Fibroblast of lung (primary cell): ENCODE measurements at places on chromosomes 4 and X.

DNA sequence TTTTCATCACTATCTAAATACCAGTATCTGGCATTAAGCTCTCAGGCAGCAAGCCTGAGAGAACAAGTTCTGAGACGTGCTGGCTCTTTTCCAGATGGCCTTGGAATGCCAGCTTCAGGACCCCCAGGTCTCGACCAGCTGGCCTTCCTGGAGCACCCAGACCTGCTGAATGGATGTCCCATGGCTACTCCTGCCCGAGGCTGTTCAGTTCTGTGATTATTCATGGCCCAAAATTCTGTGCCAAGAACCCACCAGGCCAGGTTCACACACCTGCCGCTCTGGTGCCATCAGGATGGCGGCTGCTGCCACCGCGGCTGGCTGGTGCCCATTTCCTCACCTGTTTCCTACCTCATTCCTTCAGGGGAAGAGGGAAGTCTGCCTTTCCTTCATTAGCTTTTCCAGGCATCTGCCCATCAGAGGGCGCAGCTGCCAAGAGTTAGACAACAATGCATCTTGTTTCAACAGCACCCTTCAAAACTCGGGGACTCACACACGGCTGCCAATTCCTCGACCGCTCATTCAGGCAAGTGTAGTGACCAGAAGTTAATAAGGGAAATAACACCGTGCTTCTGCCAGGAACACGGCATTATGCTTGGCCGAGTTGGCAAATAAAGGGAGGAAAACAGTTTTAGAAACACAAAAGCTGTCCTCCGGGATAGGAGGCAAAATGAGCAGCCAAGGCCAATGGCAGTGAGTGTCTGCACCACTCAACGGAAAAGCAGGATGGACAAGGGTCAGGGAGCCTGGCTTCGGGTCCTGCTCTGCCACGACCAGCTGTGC, 173.8 kb downstream of the NSUN7 start:
- no peaks in the 10 kb centered on the region for H3K4me1 ChIP-seq
- H3K4me3 ChIP-seq = no peak overlapping the region
- H3K36me3 ChIP-seq = no peaks in the 10 kb centered on the region
- DNase-seq = no peak
- no peaks in the 10 kb centered on the region for H3K27me3 ChIP-seq

DNA sequence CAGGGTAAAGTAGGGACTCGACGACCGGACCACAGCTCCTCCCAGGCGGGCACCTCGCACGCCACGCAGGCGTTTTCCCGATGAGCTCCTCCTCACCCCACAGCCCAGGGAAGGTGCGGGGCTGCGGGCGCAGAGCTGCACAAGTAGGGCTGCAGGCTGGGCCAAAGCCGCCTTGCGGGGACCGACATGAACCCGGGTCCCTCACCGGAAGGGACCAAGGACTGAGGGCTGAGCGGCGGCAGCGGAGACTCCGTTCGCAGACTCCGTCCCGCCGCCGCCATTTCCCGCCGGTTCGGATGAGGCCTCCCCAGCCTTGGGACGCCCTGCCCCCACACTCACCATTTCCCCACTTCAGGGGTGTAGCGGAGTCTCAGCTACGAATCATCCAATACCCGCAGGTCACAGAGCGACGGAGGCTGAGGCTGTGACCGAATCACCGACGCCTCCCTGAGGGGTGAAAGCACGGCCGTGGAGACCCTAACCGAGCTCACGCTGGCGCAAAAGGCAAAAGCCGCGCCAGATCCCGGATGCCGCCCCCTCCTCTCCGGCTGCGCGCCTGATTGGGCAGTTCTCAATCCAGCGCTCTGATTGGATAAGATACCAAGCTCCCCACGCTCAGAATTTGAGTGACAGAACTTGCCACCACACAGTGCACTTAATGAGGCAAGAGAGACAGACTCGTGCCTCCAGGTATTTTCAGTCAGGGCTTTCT, at the start of gene ZNF732:
Gene ZNF732 (minus strand): TSS at position 506 of the 712 bp plus-strand sequence. CDS start 164 bp downstream, at position 342.
- peak within 1 kb of the TSS; percentile 50 for H3K4me3 ChIP-seq
- no peaks in the 10 kb centered on the region for H3K36me3 ChIP-seq
- H3K27me3 ChIP-seq = no peaks in the 10 kb centered on the region

DNA sequence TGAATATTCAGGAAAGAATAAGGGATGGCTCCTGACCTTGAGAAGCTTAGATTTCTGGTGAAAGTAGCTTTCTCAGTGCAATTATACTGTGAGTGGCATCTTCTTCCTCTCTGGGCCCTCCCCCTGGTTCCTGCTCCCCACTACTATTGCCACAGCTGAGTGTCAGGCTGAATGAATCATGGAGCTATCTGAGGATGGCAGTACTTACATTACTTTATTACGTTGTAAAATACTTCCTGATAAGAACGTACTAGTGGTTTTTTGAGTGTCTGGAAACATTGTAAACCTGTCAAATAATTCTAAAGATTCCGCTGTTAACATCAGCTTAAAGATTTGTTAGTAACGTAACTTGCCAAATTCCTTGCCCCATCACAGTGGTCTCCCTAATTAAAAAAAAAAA, 36.2 kb downstream of the ARHGAP10 start:
- H3K27me3 ChIP-seq = no peaks in the 10 kb centered on the region
- H3K27ac ChIP-seq = no peak overlapping the region
- peaks cover 13% of the 10 kb centered on the region for H3K4me1 ChIP-seq

DNA sequence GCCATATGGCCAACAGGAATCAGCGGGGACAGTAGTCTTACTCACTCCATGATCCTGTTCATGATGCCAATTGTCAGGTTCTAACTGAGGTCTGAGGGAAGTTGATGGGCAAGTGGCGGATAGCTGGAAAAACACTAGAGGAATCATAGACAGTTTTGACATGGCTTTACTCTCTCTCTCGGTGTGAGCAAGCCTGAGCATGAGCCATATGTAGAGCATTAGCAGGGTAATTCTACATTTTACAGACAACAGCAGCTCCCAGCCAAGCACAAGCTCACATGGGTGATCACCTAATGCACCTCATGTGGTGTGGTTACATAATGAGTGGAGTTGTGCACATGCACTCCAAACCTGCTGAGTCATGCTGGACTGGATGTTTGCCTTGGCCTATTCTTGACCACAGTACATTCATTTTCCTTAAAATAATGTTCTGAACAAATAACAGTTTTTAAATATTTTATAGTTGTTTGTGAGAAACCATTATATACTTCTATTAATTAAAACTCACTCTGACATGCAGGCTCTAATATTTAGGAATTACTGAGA, 429.2 kb downstream of the GPAT3 start:
- no peaks in the 10 kb centered on the region for H3K4me1 ChIP-seq
- H3K27ac ChIP-seq = no peak overlapping the region
- no peak overlapping the region for H3K4me3 ChIP-seq
- H3K36me3 ChIP-seq = no peaks in the 10 kb centered on the region
- no peak for DNase-seq
- no peaks in the 10 kb centered on the region for H3K27me3 ChIP-seq

DNA sequence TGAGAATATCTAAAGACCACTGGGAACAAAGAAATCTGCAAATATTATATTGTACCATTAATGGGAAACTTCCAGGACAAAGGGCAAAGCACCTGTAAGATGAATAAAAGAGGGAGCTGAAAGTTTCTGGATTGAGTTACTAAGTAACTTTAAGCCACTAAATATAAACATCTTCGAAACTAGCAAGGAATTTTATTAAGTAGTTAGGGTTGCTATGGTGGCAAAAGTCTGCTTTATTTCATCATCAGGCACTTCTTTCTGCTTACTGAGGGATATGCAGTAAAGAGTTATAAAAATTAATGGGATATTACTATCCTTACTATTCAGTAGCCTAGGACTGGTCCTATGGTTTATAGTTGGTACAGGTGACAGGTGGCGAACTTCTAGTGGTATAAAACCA, 33.0 kb downstream of the SMARCA1 start:
- H3K4me1 ChIP-seq = peaks cover 4% of the 10 kb centered on the region
- no peaks in the 10 kb centered on the region for H3K36me3 ChIP-seq
- no peak for DNase-seq
- no peak overlapping the region for H3K27ac ChIP-seq

DNA sequence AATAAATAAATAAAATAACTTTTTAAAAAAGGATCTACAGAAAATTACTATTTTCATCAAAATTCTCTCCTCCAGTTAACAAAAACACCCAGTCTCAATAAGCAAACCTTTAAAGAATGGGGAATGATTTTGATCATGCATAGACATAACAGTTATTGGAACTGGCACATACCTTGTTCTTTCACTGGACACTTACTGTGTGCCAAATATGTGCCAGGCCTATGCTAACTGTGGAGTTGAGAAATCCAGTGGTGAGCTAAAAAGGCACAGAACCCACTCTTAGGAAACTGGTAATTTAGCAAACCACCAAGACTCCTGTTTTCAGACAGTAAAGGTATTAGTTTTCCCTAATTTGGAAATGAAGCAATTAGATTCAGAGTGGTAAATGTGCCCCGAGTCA, 39.1 kb downstream of the CLOCK start:
- no peaks in the 10 kb centered on the region for H3K4me1 ChIP-seq
- H3K27ac ChIP-seq = no peak overlapping the region
- peaks cover 1% of the 10 kb centered on the region for H3K36me3 ChIP-seq
- no peak for DNase-seq
- H3K27me3 ChIP-seq = no peaks in the 10 kb centered on the region

DNA sequence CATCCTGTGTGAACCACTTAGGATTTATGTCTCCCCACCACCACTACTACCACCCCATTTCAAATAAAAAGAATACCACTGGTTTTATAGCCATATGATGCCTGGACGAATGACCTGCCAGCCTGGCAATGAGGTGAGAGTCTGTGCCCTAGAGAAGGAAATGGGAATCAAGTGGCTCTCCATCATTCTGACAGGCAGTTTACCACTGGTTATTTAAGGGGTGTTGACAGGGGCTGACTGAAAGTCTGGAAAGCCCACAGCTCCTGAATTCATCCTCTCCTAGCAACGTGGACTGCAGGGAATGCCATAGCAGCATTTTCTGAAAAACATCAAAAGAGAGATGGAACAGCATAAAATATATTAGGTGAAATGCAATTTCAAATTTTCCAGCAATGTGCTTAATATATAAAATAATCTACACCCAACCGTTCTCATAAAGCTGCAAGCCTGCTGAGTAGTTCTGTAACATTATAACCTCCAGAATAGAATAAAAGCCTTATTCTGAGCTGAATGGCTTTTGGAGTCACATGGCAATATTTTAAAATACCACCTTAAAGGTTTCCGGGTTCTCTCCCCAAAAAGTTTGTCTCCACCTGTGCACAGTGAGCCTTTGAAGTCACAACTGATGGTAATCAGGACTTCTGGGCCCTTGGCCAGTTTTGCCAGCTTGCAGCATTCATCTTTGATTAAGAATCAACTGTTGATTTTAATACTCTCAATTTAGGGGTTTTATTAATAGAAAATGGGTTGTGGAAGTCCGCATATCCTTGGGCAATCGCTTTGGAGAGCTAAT, 121.5 kb downstream of the DCTD start:
- no peaks in the 10 kb centered on the region for H3K4me1 ChIP-seq
- H3K27me3 ChIP-seq = no peaks in the 10 kb centered on the region
- no peak overlapping the region for H3K27ac ChIP-seq
- DNase-seq = no peak
- H3K4me3 ChIP-seq = no peak overlapping the region
- no peaks in the 10 kb centered on the region for H3K36me3 ChIP-seq

GRCh38 chrX:107602694-107603239, 25.5 kb upstream of the PRPS1 start:
- no peaks in the 10 kb centered on the region for H3K36me3 ChIP-seq
- H3K27me3 ChIP-seq = no peaks in the 10 kb centered on the region
- H3K27ac ChIP-seq = no peak overlapping the region
- no peak overlapping the region for H3K4me3 ChIP-seq
- no peak for DNase-seq

- H3K4me3 ChIP-seq = no peak overlapping the region
- no peak overlapping the region for H3K27ac ChIP-seq
- no peak for DNase-seq
- H3K36me3 ChIP-seq = no peaks in the 10 kb centered on the region
Measured at GRCh38 chrX:13164611-13165010, 120.2 kb upstream of the FAM9C start.

DNA sequence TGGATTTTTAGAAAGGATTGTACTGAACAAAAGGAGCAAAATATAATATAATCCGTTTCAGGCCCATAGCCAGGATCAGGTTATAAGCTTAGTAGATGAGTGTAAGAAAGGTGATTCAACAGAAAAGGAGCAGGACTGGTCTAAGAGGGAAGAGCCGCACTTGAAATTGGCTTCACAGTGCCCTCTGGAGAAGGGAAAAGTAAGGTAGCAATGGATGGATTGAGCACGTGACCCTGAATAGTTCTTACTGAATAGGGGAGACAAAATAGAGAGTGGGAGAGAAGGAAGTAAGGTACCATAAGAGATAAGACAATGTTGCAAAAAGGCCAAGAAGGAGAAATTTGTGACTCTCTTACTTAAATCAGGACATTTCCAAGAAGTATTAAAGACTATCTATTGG, 15.6 kb downstream of the CXorf66 start:
- H3K27me3 ChIP-seq = no peaks in the 10 kb centered on the region
- H3K4me3 ChIP-seq = no peak overlapping the region
- H3K27ac ChIP-seq = no peak overlapping the region
- DNase-seq = no peak
- H3K4me1 ChIP-seq = no peaks in the 10 kb centered on the region

GRCh38 chr4:111208970-111209369, 586.1 kb upstream of the PITX2 start:
- no peak overlapping the region for H3K4me3 ChIP-seq
- H3K27ac ChIP-seq = no peak overlapping the region
- no peak for DNase-seq
- H3K4me1 ChIP-seq = no peaks in the 10 kb centered on the region
- no peaks in the 10 kb centered on the region for H3K36me3 ChIP-seq
- no peaks in the 10 kb centered on the region for H3K27me3 ChIP-seq

DNA sequence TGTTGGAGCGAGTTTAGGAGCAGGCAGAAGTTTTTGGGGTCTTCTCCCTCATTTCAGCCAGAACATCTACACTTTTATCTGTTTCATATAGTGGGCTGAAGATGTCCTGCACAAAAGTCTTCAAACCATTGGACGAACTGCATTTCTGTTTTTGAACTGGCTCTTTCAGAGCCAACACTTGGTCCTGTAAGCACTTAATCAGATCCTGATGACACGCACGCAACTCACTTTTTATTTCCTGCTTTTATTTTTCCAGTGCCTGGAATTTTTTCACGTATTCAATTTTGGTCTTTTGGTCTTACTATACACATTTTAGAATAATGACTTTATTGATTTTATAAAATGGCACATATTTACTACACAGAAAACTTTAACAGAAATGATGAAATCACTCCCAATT, 40.2 kb upstream of the NKX3-2 start:
- no peak overlapping the region for H3K27ac ChIP-seq
- no peak overlapping the region for H3K4me3 ChIP-seq
- H3K4me1 ChIP-seq = no peaks in the 10 kb centered on the region
